ENCODE measurements at places on chromosomes 6 and 20. TPM values are rescaled to one million over a fixed set of nuclear protein-coding genes. Genes with fewer than 3 reads are reported as not detected.
A peak's percentile ranks its signal among the peaks of the same experiment; 100 is the strongest.

DNA sequence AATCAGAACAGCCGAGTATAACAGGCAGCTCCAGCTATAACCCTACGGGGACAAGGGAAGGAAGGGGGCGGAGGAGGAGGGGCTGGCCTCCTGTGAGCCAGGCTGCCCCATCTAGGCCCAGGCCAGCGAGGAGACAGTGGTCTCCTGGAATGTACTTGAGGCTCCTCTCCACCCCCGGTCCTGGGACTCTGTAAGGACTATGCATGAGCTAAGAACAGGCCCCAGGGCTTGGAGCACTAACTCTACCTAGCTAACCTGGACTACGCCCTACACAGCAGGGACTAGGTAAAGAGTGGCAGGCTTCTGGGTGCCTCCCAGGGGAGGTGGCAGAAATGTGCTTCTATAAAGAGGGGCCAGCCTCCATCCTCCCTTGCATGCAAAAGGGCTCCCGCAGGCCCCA lies 8.9 kb downstream of the KCNK15 start:
- H3K36me3 ChIP-seq = no peaks in the 10 kb centered on the region
- no peak overlapping the region for H3K27ac ChIP-seq
- peaks cover 18% of the 10 kb centered on the region for H3K4me1 ChIP-seq
- no peak for DNase-seq

DNA sequence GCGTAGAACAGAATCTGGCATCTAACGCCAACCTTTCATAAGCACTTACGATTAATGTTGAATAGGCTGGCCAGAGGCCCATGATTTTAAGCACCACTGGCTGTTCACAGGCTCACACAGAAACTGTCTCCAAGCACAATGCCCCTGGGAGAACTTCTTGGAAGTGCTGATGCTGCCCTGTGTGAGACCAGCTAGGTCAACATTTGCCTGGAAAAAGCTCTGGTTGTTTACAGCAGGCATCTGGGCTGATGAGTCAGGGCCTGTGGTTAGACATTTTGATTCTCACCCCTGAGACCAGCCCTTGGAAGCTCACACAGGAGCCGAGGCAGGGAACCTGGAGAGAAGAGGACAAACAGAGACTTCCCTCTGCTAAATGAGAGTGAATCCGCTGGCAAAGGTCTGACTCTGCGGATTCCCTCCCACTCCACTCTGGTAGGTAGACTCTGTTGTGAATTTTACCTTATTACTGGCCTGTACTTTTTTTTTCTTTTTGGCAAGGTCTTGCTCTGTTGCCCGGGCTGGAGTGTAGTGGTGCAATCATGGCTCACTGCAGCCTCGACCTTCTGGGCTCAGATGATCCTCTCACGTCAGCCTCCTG lies 6.8 kb upstream of the SULF2 start:
- H3K27ac ChIP-seq = peak overlapping the region; percentile 14
- no peaks in the 10 kb centered on the region for H3K4me1 ChIP-seq
- H3K27me3 ChIP-seq = no peaks in the 10 kb centered on the region

DNA sequence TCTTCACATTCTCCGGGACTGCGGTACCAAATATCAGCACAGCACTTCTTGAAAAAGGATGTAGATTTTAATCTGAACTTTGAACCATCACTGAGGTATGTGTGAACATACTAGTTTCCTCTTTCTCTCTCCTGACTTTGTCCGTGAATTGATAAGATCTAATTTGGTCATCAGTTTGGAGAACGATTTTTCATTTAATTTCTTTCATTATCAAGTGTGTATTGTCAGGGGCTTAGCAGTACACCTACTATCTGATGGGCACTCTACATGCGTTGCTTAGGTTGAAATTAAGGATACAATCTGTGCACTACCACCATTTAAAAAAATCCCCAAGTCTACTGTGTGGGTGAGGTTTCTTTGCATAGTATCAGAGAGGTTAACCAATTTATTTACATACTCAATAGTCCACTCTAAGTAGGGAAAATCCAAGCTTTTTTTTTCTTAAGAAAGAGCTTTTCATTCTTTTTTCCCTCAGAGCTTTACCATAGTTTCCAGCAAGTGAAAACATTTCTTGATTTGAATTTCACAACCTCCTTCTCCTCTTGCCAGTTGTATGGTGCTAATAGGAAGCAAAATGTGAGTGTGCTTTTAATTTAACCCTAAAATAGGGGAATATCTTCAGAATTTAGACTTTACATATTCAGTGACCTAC lies 105.4 kb upstream of the ESR1 start:
- H3K36me3 ChIP-seq = no peaks in the 10 kb centered on the region
- no peak overlapping the region for H3K4me3 ChIP-seq
- peaks cover 4% of the 10 kb centered on the region for H3K27me3 ChIP-seq
- no peak for DNase-seq
- no peak overlapping the region for H3K27ac ChIP-seq

GRCh38 chr6:49833386-49833785 lies 32.9 kb downstream of the CRISP1 start:
- no peak for DNase-seq
- H3K4me3 ChIP-seq = no peak overlapping the region
- H3K4me1 ChIP-seq = no peaks in the 10 kb centered on the region
- no peaks in the 10 kb centered on the region for H3K36me3 ChIP-seq
- peaks cover 8% of the 10 kb centered on the region for H3K27me3 ChIP-seq
- no peak overlapping the region for H3K27ac ChIP-seq

DNA sequence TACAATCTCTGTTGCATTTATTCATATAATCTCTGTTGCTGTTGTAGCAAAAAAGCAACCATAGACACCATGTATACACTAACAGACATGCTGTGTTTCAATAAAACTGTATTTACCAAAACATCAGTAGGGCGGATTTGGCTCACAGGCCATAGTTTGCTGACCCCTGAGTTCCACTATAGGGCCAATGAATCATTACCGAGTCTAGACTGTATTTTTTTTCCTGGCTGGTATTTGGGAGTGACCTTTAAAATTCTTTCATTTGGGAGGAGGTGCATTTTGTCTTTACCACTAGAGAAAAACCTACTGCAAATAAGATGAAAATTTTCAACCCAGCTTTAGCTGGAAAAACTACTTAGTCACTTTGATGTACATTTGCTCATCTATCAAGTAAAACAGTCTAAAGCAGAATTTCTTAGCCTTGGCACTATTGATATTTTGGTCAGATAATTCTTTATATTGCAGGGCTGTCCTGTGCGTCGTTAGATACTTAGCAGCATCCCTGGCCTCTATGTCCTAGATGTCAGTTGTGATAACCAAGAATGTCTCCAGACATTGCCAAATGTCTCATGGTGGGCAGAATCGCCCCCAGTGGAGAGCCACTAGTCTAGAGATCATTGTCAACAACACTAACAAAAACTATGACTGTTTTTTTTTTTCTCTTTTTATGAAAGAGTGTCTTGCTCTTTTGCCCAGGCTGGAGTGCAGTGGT lies 39.5 kb downstream of the DCBLD1 start:
- H3K27ac ChIP-seq = peak overlapping the region; percentile 52
- no peak overlapping the region for H3K4me3 ChIP-seq
- peaks cover 14% of the 10 kb centered on the region for H3K4me1 ChIP-seq

GRCh38 chr20:37699202-37699601 lies 5.4 kb downstream of the CTNNBL1 start:
- no peaks in the 10 kb centered on the region for H3K27me3 ChIP-seq
- peak; percentile 28 for DNase-seq
- H3K36me3 ChIP-seq = no peaks in the 10 kb centered on the region
- no peak overlapping the region for H3K4me3 ChIP-seq
- no peaks in the 10 kb centered on the region for H3K4me1 ChIP-seq
- H3K27ac ChIP-seq = no peak overlapping the region

The BPIFB2 gene
- not detected for polyA plus RNA-seq

The MDFI gene
- 6.3 TPM for polyA plus RNA-seq

The PLTP gene
- polyA plus RNA-seq = 154 TPM
